ENCODE measurements at places on chromosomes 5 and 9.

DNA sequence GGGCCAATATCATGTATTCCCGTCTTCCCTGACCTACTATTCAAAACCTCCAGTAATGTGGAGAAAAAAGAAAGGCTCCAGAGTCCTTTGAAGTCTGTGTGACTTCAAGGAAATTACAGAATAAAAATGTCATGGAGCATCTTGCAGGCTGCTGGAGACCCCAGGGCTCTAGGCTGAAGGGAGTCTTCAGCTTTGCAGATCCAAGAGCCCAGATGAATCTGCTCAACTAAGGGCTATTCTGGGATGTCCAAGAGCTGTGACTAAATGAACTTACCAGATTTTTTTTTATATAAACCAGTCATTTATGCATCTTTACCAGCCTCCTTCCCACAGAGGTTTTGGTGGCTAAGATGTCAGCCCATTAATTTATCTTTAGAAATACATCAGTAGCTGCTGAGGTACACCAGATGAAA is 167.3 kb downstream of the MUSK start:
- DNase-seq = no peak

- no peak for DNase-seq
Observed at GRCh38 chr5:172528440-172528839, 74.1 kb upstream of the SH3PXD2B start.

DNA sequence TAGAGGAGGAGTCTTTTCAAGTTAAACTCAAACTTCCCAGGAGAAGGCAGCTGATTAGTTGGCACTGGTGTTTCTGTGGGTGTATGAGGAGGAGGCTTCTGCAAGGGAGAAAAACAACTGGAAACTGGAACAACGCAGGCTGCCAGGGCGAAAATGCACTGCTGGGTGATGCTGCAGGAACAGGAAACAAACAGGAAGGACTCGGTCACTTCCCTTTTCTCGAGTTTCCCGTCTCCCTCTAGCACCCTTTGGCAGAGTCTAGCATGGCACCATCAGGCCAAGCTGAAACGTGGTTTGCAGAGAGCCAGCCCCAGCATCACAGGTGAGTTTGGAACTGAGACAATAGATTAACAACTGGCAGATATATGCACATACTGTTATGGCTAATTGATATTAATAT is 77.5 kb upstream of the CAST start:
- DNase-seq = no peak

- DNase-seq = no peak
Observed at GRCh38 chr9:109048822-109049221, 35.5 kb upstream of the CTNNAL1 start.

DNA sequence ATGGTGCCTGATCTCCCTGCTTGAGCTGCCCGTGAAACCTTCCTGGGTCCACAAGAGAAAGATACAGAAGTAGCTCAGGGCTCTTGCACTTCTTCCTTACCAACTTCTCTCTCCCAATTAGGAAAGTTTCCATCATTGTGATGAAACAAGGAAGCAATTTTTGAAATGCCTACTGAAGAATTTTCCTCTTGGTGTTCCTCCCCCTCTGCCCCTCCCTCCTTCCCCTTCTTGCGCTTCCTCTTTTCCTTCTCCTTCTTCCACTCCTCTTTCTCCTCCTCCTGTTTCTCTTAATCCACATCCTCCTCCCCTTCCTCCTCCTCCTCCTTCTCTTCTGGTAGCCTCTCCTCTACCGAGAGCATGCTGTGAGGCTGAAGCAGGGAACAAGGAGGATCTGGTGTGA is 36.3 kb upstream of the OTULINL start:
- no peak for DNase-seq

- DNase-seq = peak; percentile 60
Observed at GRCh38 chr5:35863159-35863558, 6.5 kb downstream of the IL7R start.
